Activated CD4-positive, CD25-positive, alpha-beta regulatory T cell (primary cell): ENCODE measurements at places on chromosomes 6 and 20.

DNA sequence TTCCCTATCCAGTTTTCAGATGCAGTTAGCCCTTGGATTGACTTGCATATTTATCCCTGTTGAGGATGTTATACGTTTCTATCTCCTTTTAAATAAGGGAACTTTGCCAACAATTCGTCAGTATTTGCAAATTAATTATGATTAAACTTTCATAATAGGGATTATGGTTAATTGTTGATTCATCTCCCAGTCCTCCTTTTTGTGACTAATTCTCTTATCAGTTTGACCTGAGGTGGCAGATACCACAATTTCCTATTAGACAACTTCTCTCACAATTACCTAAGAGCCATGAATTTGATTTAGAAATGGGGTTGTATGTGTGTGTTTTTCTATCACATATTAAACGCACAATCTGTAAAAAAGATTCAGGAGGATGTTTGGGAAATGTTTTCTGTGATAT, 172.9 kb downstream of the LAMA2 start:
- no peak for DNase-seq

- DNase-seq = no peak
These were observed 38.4 kb downstream of the ALDH8A1 start for GRCh38 chr6:134911547-134911946.

DNA sequence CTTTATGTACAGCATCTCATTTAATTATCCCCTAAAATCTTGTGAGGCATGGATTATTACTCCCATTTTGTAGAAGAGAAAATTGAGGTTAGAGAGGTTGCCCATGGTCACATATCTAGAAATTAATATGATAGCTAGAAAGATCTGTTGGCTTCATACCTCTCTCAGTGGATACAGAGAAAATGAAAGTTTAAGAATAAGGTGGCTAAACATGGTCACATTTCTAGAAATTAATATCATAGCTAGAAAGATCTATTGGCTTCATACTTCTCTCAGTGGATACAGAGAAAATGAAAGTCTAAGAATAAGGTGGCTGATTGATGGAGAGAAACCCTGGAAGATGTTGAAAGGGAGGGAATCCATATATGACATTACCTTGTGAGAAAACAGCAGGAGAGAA, 260.7 kb upstream of the MAN1A1 start:
- no peak for DNase-seq

DNA sequence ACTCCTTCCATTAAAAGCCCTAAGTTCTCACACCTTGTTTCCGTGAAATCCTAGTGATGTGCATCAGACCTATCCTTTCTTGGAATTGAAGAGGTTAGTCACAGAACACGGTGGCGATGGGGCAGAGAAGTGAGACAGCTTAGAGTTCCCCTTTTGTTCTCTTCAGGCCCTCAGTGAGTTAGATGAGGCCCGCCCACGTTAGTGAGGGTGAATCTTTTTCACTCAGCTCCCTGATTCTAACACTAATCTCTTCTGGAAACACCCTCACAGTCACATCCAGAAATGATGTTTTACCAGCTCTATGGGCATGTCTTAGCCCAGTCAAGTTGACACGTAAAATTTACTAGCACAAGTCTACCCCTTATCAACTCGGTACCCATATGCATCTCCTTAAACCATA, 172.7 kb upstream of the NOX3 start:
- peak; percentile 23 for DNase-seq

DNA sequence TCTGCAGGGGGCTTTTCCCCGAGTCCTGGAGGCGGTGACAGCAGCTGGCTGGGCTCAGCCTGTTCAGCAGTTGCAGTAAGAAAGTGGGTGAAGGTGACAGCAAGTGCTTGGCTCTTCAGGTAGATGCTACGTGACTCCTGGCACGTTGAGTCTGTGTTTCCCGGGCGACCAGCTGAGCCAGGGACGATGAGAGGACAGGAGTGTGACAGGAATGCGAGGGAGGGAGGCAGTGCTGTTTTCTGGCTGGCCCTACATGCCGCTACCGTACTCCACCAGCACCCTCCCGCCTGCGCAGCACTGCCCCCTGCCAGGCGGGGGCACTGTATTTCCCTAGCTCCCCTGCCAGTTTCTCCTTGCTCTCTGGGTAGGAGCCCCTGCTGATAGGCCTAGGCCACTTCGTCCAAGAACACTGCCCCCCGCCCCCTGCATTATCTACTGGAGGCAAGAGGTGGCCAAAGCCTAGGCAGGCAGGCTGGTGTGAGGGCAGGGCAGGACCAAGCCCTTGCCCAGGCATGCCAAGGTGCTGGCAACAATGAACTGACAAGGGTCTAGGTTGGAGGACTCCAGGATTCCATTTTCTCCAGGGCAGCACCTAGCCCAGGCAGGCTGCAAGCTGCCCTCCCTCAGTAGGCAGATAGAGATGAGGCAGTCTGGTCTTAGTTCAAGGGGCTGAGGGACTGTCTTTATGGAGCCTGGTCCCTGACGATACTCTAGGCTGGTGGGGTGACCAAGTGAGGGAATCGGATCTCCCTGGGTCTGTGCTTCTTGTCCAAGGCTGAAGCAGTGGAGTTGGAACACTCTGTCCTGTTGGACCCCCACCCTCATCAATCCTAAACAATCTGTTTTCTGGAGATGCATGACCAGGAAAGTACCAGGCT, 19.2 kb downstream of the MRPS18A start:
- no peak for DNase-seq

DNA sequence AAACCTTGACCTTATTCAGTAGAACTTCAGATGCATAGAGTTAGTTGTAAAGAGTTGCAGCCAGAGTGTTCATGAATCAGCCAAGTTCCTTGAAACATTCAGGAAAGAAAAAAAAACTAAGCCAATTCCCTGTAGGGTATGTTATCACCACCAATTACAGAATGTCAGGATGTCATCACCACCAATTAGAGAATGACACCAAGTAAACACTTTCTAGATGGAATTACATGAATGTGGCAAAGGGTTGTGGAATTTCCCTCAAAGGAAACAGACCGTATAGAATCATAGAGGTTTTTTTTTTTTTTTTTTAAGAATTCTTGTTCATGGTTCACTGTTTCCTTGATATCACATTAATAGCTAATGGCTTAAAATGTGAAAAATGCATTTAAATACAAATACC, 472.1 kb upstream of the RNF217 start:
- no peak for DNase-seq

GRCh38 chr20:62905536-62906117, 20.7 kb downstream of the DIDO1 start:
- no peak for DNase-seq

GRCh38 chr6:107670792-107671199, 153.3 kb downstream of the SCML4 start:
- DNase-seq = no peak

GRCh38 chr20:32460683-32461320, 102.7 kb downstream of the ASXL1 start:
- DNase-seq = no peak

DNA sequence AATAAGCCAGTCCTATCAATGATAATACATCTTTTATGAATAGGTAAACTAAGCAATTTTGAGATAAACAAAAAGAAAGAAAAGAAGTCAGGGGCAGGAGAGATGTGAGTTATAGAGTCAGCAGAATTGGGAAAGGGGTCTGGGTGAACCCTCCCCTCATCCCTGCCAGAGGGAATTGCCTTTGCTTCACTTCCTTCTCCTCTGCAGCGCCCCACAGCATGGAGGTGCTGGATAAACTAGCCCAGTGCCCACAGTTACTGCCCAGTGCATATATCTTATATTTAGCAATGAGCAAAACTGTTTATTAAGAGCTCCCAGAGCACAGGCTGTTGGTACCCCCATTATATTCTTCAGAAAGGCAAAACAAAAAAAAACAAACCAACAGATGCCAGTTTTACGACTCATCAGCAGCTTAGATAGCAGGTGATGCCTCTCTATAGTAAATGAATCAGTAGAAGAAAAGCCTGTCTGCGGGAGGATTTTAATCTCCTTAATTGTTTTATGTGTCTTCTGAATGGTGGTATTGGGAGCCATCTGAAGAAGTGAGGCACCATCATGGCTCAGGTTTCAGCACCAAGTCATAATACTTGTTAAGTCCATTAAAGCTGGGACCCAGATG, 419.2 kb downstream of the EPM2A start:
- no peak for DNase-seq

GRCh38 chr20:44019638-44020335, 105.1 kb downstream of the TOX2 start:
- no peak for DNase-seq
